ENCODE measurements at places on chromosomes 6 and 20.

GRCh38 chr20:39291301-39291700 lies 329.2 kb downstream of the DHX35 start:
- DNase-seq = no peak

GRCh38 chr6:118993803-118994251 lies 58.9 kb upstream of the MCM9 start:
- no peak for DNase-seq

- DNase-seq = no peak
Observed at GRCh38 chr20:56778765-56779195, 149.7 kb downstream of the TFAP2C start.

GRCh38 chr20:1811621-1812498 lies 83.3 kb upstream of the SIRPA start:
- DNase-seq = no peak

- no peak for DNase-seq
Observed at GRCh38 chr6:52285177-52286068, 881 bp upstream of the MCM3 start.

- no peak for DNase-seq
Observed at GRCh38 chr6:15622045-15622740, 40.6 kb downstream of the DTNBP1 start.

DNA sequence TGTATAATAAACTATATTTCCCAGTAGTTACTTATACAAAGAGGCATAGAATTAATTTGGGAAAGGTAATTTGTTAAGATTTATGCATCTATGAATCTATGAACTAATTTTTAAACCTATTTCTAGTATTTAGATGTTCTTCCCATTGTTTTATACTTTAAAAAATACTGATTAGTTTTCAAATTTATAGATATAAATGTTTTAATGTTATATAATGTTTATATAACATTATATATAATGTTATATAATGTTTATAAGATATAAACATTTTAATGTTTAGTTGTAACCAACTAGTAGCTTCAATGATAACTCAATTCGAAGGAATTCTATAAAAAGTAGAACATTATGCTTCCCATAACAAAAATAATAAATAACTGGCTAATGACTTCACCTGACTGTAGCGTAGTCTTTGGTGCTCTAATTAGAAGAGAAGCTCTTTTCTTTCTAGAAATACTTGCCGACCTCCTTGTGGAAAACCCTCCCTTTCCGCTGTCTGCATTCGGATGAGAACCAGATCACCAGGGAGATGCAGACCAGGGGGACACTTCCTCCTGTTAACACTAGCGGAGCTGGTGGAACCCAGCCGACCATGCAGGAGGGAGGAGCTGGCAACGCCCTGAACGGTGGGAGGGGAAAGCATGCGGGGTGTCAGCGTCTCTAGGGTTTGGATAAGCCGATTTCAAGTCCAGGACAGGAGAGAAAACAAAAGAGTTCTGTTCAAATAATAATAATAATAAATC lies 158.4 kb downstream of the OR2B2 start:
- DNase-seq = peak; percentile 83

- no peak for DNase-seq
Observed at GRCh38 chr20:1467082-1467354, 369 bp upstream of the NSFL1C start.

DNA sequence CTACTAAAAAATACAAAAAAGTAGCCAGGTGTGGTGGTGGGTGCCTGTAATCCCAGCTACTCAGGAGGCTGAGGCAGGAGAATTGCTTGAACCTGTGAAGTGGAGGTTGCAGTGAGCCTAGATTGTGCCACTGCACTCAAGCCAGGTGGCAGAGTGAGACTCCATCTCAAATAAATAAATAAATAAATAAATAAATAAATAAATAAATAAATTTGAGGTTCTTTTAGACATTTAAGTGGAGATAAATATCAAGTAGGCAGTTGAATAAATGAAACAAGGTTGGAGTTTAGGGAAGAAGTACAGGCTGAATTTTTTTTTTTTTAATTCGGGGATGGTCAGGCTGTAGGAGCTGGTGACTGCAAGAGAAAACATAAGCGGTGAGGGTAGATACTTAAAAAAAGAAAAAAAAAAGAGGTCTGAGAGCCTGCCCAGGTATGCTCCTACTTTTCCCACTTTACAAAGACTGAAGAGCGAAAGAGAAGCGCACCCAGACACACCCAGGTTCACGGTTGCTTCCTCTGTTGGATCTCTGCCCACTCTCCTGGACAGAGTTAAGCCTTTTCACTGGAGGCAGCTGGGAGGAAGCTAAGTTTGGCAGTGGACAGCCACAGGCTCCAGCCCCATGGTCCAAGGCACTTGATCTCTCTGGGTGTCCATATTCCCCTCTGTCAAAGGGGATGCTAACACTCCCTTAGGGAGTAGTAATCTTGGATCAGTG lies 100.9 kb upstream of the PRDM1 start:
- DNase-seq = no peak

DNA sequence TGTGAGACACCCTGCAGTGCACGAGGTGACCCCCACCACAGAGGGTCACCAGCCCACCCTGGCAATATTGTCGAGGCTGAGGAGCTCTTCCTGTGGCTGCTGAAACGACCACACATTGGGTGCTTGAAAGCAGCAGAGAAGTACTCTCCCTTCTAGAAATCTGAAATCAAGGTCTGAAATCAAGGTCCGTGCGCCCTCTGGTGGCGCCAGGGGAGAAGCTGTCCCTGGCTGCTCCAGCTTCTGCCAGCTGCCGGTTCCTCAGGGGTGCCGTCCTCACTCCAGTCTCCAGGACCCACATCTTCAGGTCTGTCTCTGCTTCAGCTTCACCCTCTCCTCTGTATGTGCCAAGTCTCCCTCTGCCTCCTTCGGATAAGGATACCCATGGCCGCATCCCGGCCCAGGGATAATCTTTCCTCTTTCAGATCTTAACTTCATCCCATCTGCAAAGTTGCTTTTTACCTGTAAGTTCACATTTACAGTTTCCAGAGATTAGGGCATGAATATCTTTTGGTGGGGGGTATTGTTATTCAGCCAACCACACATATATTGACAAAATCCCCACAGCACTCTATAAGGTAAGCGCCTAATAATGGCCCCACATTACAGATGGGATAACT lies 108.3 kb upstream of the PHACTR3 start:
- DNase-seq = peak; percentile 95

- DNase-seq = peak; percentile 62
Observed at GRCh38 chr20:44601801-44602204, 19.4 kb downstream of the PKIG start.

DNA sequence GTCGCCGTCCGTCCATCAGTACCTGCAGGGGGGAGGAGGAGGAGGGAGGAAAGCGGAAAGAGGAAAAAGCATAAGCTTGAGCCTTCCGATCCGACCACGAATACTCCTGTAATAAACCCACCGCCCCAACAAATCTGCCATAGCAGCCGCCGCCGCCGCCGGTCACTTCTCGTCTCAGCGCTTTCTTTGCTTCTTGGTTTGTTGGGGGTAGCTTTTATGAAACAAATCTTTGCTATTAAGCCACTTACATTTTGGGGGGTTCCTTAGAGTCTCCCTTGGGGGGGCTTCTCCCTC lies 277 bp downstream of the ADGRB3 start:
- DNase-seq = no peak

GRCh38 chr6:84675651-84676050 lies 88.7 kb downstream of the TBX18 start:
- no peak for DNase-seq

DNA sequence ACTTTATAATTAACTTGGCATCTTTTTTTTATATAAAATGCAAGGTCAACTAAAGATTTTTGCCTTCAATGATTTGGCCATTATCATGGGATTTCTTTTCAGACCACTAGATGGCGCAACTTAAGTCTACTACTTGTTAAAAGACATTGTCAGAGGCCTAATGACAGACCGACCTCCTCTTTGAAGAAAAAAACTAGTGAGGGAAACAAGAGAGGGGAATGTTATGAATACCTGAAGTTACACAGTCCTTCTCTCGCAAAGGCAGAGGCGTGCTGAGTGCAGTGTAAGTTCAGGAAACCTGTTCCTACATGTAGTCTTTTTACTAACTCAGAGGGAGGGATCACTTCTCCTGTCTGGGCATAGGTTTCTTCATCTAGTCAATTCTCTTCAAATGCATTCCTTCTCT lies 9.3 kb downstream of the TRAPPC3L start:
- DNase-seq = peak; percentile 42

DNA sequence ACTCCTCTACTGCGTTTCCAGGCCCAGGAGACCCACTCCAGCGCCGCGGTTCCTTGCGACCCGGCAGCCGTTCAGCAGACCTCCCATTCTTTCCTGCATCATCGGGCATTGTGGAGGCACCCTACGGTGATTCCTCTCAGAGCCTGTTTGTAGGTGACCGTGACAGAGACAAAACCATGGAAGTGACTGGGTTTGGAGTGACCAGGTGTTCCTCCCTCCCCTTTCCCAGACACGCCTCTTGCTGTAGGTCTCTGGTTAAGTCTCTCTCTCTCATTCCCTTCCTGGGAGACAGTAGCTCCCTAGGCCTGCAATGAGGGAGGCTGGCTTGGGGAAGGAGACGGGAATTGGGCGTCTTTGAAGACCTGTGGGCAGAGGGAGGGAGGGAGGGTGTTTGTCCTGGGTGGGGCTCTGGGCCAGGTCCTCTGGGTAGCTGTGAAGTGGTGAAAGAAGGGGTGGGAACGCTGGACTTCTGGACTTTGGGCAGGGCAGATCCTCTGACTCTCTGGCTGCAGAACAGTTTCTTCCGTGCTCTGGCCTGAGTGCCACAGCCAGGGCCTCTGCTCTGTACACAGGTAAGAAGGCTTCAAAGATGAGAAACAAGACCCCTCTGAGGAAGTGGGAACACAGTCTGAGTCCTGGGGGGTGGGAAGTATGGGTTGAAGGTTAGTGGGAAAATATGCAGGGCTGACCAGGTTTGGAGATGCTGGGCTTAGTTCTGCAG lies 763 bp downstream of the KLC4 start:
- peak; percentile 33 for DNase-seq

GRCh38 chr6:133802861-133803260 lies 86.1 kb upstream of the TCF21 start:
- DNase-seq = no peak

DNA sequence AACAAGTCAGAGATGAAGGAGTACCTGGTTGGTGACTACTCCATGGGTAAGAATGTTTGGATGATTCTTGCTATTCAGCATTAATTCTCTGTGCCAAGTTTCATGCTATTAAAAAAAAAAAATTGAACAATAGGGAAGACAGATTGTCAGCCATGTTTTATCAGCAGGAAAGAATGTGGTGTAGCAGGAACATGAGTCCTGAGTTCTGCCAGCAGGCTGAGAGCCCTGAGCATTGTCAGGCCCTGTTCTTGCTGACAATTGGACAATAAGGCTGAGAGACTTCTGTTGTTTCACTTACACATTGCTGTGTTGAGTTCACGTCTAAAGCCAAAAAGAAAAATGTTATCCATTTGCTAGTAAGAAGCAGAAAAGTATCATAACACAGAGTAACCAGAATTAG lies 70.4 kb upstream of the SMIM28 start:
- DNase-seq = no peak

GRCh38 chr6:89084954-89085353 lies 4.4 kb downstream of the PNRC1 start:
- DNase-seq = no peak
